IPS DF 6.9 (cell line): ENCODE measurements at places on chromosomes 1 and 21.

GRCh38 chr21:35606146-35606545 is 454.2 kb downstream of the SETD4 start:
- DNase-seq: no peak

GRCh38 chr1:182453631-182454030 is 3.7 kb downstream of the RGSL1 start:
- DNase-seq: no peak

DNA sequence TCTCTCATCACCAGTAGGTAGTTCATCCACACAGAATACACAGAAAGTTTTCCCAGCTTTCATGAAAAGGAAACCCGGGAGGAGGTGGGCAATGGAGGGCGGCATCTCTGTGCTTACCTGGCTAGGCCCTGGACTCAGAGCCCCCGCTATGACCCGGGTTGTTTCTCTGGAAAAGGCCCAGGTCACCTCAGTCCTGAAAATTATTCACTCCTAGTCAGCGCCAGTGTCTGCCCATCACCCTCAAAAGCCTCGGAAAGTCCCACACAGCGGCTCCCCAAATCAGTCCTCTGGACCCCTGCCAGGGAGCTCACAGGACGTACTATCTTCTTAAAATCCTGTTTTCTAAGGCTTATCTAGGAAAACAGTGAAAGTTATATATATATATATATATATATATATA is 51.2 kb downstream of the TCP10L start:
- DNase-seq: no peak

- DNase-seq: no peak
Measured at GRCh38 chr1:54408147-54409066, 2.2 kb upstream of the SSBP3 start.

- DNase-seq: no peak
Measured at GRCh38 chr21:19420565-19420964, 1017.0 kb upstream of the TMPRSS15 start.

DNA sequence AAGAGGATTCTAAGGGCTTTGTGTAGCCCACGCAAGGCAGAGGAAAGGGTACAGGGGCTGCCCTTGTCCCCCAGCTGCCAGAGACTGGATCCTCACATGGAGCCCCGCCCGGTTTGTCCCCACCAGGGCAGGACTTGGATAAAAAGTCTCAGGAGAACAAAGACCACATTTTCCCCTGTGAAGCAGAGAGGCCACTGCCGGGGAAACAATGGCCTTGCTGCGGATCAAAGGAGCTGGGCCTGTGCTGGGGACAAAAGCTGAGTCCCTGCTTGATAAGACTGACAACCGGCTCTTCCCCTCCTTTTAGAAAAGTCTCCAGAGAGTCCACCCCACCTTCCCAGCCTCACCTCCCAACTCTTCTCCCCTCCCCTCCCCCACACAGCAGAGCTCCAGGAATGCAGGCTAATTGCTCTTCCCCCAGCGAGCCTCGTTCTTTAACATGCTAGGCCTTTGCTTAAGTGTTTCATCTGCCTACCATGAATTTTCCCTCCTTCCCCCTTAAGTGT is 142.4 kb downstream of the PLPP3 start:
- peak; percentile 57 for DNase-seq

- DNase-seq: no peak
Measured at GRCh38 chr1:26072305-26072704, 4.9 kb upstream of the TRIM63 start.

DNA sequence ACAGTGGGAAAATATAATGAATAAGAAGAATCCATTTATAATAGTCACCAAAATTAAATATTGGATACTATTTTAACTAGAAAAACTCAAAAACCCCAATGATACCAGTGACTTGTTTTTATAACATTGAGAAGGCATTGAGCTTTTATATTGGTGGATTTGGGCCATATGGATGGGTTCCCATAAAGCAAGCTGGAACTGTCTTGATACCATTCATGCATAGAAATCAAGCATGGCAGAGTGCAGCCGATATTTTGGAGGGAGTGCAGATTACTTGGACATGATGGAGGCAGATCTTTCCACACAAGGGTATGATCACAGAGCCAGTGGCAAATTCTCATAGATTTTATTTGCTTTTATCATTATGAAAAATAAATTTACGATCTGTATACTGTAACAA is 3.8 kb upstream of the RWDD3 start:
- DNase-seq: no peak

DNA sequence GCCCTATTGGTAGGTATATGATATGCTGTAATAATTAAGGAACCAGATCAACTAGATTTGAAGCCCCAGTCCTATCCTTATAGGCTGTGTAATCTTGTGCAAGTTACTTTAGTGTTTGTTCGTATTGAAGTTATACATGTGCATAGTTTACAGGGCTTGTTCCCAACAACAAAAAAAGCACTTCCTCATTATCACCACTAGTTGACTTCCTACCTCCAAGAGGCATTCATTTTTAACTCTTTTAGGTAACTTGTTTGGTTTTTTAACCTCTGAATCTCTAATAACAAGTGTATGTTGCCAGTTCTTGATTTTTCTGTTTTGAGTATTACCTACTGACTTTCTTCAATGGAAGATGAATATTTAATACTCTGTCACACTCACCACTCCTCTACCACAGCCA is 71.9 kb downstream of the ST3GAL3 start:
- no peak for DNase-seq

DNA sequence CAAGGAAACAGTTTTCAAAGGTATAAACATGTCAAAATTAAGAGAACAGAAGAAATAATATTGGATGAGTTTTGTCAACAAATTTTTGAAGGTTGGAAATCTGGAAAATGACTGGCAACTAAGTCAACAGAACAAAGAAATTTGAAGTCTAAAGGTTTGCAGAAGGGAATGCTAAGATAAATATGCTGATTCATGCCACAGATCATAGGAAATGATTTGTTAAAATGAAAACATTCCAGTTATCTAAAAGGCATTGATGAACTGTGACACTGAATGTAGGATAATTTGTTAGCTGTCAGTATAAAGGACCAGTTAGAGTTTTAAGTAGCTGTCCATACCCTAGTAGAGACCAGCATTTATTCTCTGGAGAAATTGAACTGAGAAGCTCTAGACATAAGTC is 157.9 kb upstream of the CHRM3 start:
- no peak for DNase-seq

DNA sequence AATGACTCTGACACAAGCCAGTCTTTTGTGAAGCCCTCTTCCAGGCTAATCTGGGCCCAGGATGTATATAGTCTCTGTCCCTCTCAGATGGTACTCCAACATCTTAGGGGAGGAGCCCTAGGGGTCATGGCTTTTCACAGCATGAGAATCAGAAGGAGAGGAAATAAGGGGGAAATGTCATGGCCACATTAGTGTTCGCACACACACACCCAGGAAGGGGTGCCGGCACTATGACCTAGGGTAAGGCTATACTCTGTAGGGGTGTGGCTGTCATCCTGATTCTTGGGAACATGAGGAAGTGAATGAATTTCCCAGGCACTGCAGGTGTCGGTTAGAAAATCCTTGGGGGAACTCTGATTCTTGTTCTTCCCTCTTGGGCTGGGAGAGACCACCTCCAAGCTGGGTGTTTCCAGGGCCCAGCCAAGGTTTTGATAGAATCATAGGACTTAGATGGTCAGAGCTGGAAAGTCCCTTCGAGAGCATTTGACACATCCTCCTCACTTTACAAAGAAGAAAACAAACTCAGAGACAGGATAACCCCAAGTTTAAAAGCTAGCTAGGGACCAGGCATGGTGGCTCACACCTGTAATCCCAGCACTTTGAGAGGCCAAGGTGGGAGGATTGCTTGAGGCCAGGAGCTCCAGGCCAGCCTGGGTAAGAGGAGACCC is 22.0 kb downstream of the GFI1 start:
- no peak for DNase-seq

DNA sequence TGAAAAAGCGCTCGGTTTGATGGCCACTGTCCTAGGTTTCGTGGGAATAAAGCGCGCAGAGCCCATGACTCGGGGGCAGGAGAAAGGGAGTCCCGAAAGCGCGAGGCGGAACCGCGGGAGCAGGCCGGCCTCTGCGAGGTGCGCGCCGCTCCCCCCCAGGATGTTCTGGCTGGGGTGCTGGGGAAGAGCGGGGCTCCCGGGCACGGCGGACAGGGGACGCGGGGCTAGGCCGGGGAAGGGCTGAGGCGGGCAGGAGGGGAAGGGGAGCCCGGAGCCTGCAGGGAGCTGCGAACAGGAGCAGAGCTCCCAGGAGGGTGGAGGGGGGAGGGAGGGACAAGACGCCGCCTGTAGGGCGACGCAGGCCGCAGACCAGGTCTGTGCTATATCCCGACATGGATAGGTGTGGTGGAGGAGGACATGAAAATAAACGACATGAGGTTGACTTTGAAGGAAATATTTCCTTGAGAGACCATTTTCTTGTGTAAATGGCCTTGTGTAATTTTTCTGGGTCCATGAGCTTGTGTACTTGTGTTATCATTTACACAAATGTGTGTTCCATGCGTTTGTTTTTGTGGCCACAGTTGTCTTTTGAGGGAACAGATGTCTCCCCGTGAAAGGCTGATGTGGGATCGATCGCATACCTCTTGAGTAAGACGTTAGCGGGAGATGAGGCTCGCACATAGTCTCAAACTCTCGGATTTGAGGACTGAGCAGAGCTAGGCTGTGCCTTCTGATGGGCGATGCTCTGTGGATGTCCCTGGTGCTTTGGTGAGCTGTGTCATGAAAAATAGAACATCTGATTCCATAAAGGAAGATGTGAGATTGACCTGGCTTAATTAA is 1.3 kb downstream of the PCNT start:
- DNase-seq: no peak

DNA sequence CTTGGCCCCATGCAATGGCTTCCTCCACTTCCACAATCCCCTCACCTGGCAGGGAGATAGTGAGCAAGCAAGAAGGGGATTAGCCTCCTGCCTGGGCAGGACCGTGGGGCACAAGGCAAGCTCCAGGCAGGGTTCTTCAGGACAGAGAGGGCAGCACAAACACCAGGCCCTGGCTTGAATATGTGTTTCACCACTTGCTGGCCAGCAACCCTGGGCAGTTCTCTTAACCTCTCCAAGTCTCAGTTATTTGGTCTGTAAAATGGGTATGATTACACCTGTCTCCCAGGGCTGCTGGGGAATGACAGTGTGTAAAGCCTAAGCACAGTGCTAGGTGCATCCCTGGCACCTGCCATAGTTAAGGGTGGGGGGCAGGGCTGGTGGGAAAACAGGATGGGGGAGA is 31.9 kb downstream of the H3-3A start:
- no peak for DNase-seq

DNA sequence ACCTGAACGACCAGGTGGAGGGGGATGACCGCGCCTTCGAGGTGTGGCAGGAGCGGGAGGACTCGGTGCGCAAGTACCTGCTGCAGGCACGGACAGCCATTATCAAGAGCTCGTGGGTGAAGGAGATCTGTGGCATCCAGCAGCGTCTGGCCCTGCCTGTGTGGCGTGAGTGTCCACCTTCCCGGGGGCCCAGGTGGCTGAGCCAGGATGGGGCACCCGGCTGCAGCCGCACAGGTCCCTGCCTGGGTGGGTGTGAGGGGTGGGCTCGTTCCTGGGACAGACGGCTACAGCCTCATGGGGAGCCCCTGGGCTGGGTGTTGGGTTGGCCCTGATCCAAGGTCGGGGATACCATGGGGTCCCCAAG is 65.2 kb downstream of the TRIM11 start:
- DNase-seq: no peak

- no peak for DNase-seq
Measured at GRCh38 chr1:214440219-214440965, 111.0 kb downstream of the PTPN14 start.

DNA sequence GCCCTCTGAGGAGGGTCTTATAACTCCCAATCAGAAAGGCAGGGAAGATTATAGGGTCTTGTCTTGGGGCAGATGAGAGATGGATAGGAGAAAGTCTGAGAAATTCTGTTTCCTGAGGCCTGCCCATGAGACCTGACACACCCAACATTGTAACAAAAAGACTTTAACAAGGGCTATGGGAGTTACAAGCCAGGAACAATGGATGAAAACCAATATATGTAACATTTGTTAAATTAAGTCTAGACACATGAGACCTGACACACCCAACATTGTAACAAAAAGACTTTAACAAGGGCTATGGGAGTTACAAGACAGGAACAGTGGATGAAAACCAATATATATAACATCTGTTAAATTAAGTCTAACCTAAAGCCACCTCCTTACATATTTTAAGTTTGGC is 21.8 kb downstream of the NRDC start:
- no peak for DNase-seq

- no peak for DNase-seq
Measured at GRCh38 chr1:101697072-101697471, 299.7 kb downstream of the OLFM3 start.

DNA sequence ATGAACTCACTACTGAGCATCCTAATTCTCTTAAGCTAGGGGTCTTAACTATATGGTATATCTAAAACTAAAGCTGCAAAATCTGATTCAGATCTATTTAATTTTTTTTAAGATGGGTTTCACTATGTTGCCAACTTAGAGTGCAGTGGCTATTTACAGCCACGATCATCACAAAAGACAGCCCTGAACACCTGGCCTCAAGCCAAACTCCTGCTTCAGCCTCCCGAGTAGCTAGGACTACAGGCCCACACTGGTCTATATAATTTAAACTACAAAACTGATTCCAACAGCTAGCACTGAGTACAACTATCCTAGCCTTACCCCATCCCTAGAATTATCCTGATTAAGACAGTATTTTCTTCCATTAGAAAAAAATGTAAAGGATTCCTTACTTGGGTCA is 37.1 kb downstream of the EIF4G3 start:
- no peak for DNase-seq

- DNase-seq: no peak
Measured at GRCh38 chr1:245585252-245585959, 430.6 kb downstream of the KIF26B start.

DNA sequence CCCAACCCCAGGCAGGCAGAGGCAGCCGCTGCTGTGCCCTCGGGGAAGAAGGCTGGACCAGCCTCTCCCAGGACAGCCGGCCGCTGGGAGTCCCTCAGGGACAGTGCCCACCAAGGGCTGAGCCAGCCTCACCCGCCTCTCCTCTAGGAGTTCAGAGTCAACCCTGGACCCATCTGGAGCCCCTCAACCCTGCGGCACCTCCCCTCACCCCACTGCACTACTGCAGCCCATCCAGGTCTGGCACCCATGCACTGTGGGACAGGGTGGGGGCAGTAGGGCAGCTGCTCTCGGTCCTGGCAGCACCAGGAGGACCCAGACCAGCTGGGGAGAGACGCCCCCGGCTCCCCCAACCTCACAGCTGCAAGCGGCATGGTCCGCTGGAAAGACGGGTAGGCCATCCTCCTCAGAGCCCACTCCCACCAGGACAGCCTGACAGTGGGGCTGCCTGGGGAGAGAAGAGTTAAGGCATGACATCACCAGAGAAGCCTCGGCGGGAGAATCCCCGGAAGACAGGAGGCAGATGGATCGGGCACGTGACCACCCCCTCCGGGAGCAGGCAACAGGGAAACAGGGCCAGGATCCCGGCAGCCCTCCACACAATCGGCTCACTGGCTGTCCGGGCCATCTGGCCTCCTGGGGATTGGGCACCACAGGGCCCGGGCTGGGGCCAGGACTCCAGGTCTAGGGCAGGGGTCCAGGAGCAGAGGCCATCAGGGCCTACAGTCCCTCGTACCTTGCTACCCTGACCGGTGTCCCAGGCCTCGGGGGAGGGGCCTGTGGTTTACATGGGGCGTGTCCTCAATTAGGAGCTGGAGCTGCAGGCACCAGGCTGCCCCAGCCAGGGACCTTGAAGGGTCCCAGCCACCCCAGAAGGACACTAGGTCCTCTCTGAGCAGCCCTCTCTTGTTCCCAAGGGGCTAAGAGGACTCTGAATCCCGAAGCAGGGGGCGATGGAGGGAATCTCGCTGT is 3.1 kb downstream of the ACAP3 start:
- DNase-seq: no peak

GRCh38 chr21:32314806-32315205 is 16.2 kb downstream of the MRAP start:
- DNase-seq: no peak

- DNase-seq: no peak
Measured at GRCh38 chr21:35376406-35377135, 327.5 kb upstream of the RUNX1 start.
